ENCODE measurements at places on chromosomes 13 and 19.

GRCh38 chr13:105278943-105279381 is 1256.5 kb downstream of the EFNB2 start:
- no peak for DNase-seq

GRCh38 chr19:58166708-58167280 is 16.1 kb upstream of the ZNF274 start:
- no peak for DNase-seq

GRCh38 chr19:10132905-10133304 is 13.2 kb upstream of the EIF3G start:
- no peak for DNase-seq

- no peak for DNase-seq
Observed at GRCh38 chr19:45306518-45307027, 16.1 kb downstream of the CKM start.

DNA sequence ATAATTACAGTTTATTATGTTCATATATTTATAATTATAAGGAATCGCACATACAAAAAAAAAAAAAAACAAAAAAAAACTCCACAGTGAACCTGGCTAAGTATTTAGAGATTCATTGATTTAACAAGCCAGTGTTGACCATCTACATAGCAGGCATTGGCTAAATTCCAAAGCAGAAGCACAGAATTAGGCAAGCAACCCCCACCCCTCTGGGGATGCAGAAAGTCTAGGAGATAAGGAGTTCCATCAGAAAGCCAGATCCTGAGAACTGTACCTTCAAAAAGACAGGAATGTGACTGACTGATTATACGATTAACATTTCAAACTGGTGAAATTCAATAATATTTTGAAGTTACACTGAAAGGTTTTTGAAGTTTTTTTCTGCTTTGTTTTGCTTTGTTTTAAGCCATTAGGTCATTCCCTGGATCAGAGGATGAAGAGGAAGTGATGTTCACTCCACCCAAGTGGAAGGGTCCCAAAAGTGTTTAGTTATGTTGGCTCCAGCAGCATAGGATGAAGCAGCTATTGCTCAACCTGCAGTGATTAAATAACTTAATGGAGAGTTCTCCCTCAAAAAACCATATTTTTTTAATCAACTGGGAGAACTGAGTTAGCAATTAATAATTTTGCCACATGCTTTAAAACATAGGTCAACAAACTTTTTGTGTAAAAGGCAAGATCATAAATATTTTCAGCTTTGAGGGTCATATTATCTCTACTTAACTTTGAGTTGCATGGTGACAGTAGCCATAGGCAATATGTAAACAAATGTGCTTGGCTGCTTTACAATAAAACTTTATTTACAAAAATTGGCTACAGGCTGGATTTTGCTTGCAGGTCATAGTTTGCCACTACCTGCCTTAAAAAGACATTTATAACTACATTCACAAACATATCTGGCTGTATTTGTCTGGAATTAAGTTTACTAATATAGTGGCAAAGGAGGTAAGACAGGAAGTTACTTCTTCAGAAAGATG is 49.6 kb downstream of the DOCK9 start:
- DNase-seq = no peak

DNA sequence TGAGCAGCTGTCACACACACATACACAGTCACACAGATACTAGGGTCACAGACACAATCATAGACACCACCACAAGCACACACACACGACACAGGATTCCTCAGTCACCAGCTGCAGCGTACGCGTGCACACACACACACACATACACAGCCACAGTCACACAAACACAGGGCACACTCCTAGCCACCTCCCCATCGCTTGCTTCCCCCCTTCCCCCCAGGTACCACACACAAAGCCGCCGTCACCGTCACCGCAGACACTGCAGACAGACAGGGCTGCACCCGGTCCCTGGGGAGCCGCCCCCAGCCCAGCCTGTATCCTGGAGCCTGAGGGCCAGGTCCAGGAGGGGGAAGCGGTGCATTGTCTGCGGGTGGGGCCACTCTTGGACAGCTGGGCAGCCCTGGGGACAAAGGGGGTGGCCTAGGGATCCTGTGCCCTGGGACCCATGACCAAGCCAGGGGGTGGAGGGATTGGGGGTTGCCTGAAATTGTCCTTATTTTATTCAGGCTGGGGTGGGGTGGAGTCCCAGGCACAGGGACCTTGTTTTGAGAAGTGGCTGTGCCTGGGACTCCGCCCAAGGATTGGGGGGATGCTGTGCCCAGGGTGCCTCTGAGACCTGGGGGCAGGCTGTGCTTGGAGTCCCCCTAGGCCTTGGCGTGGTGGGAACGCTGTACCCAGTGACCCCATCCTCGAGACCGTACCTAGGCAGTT is 957 bp downstream of the NUMBL start:
- peak; percentile 39 for DNase-seq

GRCh38 chr13:109815651-109816050 is 29.3 kb upstream of the IRS2 start:
- no peak for DNase-seq

DNA sequence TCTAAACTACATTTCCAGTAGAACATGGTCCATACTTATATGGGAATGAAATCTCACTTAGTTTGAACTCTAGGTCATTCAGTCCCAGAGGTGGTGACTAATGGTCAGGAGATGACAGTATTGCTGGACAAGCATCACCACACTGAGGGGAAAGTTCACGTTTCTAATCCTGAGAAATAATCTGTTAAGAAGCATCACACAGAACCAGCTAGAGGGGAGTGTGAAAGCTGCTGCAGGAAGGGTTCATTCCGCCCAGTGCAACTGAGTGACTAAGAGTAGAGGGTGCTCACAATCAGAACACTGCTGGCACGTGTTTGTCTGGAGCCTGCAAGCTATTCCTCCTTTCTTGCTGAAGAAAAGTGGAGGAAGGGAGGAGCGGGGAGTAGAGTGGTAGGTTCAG is 2.7 kb downstream of the COL4A1 start:
- no peak for DNase-seq

GRCh38 chr19:48999481-49000325 is 6.0 kb downstream of the RUVBL2 start:
- DNase-seq = peak; percentile 41

GRCh38 chr19:30227661-30228112 is 144.5 kb upstream of the ZNF536 start:
- DNase-seq = peak; percentile 41

GRCh38 chr19:6278740-6279619 is 795 bp downstream of the MLLT1 start:
- peak; percentile 28 for DNase-seq

DNA sequence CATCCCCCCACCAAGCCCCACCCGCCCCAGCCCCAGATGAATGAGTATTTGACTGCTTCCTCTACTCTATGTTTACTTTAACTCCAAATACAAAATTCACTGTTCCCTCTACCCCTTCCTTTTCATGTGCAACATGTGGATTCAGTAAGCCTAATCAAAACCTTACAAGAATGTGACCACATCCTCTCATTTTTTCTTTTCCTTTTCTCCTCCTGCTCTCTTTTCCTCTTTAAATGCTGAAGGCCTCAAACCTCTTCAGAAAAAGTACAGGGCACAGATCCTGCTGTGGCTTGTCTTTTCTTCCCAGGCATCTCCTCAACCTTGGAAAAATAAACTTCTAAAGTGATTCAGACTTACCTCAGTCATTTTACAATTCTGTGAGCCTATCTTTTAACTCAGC is 119.0 kb downstream of the MYCBP2 start:
- DNase-seq = no peak

- no peak for DNase-seq
Observed at GRCh38 chr19:2724148-2724557, 3.0 kb upstream of the DIRAS1 start.

GRCh38 chr13:48580185-48580803 is 47.4 kb upstream of the RCBTB2 start:
- DNase-seq = no peak

DNA sequence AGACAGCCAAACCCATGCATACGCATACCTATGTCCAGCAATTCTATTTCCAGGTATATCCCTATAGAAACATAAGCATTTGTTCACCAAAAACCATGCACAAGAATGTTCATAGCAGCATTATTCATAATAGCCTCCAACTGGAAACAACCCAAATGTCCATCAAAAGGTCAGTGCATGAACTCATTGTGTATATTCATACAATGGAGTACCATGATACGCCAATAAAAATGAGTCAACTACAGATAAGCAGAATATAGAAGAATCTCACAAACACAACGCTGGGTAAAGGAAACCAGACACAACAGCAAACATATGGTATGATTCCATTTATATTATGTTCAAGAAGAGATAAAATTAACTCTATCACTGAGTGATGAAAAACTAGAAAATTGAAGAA is 23.8 kb downstream of the DEDD2 start:
- no peak for DNase-seq

DNA sequence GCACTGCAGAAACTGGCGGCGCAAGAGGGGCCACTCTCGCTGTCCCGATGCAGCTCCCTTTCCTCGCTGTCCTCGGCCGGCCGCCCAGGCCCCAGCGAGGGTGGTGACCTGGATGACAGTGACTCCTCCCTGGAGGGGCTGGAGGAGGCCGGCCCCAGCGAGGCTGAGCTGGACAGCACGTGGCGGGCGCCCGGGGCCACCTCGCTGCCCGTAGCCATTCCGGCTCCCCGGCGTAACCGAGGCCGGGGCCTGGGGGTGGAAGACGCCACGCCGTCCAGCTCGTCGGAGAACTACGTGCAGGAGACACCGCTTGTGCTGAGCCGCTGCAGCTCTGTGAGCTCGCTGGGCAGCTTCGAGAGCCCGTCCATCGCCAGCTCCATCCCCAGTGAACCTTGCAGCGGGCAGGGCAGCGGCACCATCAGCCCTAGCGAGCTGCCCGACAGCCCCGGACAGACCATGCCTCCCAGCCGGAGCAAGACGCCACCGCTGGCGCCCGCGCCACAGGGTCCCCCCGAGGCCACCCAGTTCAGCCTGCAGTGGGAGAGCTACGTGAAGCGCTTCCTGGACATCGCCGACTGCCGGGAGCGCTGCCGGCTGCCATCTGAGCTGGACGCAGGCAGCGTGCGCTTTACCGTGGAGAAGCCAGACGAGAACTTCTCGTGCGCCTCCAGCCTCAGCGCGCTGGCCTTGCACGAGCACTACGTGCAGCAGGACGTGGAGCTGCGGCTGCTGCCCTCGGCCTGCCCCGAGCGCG is 12.4 kb downstream of the C19orf25 start:
- no peak for DNase-seq

GRCh38 chr13:76621705-76622104 is 264.5 kb downstream of the KCTD12 start:
- no peak for DNase-seq

DNA sequence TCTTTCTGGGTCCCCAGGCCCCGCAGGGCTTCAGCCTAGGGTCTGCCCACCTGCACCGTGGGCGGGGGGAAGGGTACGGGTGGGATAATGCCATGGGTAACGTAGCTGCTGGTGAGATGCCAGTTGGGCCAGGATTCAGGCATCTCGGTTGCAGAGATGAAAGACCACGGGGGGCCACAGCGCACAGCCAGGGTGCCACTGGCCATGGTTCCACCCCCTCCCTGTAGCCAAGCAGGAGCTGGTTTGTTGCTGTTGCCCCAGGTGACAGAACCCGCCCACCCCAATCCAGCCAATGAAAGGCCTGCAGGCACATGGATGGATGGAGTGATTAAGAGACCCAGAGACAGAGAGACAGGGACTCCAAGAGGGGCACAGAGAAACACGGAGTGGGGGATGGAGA is 1.0 kb upstream of the CGB7 start:
- DNase-seq = no peak

DNA sequence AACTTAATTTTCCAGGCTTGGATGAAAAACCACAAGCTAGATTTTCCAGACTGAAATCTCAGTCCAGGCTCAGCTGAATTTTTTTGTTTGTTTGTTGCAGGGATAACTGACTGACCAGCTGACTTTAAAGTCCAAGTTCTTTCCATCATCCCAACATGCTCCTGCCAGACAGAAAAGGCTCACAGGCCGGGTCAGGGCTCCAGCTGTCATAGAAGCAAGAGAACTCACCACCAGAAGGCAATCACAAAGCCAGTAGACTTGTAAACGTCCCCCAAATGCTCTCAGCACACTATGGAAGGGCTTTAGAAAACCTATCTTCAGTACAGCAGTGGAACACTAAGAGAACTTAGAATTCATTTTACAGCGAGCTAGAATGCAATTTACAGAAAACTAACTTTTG is 25.5 kb downstream of the DCLK1 start:
- DNase-seq = no peak

DNA sequence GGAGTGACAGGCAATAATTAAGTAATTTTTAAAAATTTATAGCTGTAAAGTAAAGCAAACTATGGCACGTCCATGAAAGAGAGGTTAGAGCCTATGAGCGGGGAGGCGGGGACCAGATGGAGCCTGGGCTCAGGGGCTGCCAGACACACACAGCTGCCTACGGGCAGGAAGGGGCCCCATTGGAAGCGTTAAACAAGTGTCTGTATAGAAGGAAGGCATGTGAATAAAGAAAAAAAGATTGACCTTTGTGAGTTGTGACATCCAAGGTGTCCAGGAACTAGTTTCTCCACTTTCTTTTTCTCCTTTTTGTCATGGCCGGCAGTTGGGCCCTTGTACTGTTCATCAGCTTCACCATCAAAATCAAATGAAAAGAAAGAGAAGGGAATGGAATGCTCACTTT is 56.8 kb downstream of the LRCH1 start:
- no peak for DNase-seq

DNA sequence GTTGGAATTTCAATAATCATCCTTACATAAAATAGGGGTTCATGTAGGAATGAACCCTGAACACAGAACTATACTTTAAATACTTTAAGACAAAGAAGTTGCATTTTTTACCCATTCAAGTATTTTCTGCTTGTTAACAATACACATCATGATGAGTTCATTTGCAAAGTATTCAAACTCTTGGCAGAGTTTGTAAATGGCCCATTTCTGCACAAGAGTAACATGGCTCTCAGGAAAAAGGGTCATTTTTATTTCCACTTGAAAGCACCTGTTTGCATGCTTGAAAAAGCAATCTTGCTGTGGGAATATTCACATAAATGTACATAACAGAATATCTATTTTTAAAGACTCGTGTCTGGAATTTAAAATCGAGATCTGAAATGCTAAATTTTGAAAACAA is 18.1 kb downstream of the ESD start:
- no peak for DNase-seq

DNA sequence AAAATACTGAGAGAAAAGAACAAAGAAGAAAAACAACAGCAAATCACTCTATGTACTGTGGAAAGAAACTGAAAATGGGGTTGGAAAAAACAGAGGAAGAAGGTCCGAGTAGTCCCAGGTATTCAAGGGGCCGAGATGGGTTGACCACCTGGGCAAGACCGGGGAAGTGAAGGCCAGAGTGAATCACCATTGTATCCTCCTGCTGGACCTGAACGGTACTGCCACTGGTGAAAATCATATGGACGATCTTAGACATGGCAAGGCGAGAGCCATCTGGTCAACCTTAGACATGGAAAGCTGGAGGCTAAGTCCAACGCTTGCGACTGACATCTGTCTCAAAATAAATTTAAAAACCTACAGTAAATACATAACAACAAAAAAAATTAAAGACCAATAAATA is 44.4 kb upstream of the ZNF91 start:
- no peak for DNase-seq

DNA sequence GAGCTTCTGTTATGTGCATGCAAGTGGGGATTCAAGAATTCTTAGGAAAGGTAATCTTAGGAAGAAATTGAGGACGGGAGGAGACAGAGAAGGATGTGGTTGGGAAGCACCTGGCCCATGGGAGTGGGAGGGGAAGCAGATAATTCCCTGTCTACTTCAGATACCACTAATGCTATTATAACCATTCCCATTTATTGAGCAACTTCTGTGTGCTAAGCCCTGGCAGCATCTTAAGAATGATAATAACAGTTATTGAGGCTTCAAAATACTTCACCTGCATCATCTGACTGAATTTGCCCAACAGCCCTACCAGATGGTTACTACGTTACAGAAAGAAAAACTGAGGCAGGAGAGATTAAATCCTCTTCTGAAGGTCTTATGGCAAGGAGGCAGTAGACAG is 1.4 kb downstream of the EPS8L1 start:
- DNase-seq = no peak

All from activated B cell treated with CpG ODN at 0.5 μM for 24 hours (primary cell).